HEK293T (cell line): ENCODE measurements at places on chromosomes 5 and 9.

DNA sequence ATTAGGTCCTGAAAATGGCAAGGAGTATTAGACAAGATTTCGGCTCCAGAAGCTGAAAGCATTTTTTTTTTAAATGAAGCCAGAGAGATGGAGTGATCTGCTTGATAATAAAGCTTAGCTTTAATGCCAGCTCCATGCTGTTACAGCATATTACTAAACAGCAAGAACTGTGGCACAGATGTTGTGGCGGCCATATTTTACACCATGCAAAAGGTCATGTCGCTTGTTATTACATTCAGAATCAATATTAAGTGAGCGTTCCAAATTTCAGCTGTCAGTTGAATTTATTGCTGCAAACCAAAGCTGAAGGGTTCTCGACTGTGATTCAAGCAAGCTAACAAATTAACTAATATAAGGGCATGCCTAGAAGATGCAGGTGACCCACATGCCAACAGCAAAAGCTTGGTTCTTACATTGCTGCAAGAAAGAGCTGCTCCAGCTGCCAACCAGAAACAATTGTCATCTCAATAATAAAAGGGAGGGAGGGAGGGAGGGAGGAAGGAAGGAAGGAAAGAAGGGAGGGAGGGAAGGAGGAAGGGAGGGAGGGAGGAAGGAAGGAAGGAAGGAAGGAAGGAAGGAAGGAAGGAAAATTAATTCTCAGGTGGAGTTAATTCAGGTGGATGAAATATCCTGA lies 517.7 kb upstream of the WWC1 start:
- DNase-seq: no peak

DNA sequence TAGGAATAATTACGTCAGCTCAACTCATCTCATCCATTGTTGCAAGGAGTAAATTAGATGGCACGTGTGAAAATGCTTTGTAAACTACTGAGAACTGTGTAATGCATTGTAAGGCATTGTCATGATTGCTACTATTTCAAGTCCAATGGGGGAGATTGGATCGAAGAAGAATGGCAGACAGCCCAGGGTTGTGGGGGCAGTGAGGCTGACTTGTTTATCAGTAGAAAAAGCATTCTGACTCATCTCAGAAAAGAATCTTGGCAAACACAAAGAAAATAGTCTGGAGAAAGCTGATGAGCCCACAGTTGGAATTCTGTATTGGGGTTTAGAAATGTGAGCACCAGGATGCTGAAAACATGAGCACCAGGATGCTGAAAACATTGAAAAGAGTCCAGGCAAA lies 28.0 kb upstream of the DAP start:
- no peak for DNase-seq

DNA sequence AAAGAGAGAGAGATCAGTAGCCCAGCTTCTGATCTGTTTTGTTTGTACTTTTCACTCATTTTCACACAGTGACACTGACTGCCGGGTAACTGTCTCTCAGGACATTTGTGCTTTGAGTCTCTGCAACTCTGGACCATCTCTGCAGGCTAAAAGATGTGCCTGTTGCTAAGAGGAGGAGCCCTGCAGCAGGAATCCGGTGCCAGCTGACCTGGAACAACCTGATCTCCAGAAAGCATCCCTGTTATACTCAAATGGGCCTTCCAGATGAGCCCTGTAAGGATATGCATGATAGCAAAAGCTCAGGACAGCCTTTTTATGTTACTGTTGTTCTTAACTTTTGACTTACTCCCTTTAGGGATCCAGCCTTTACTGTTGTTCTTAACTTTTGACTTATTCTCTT lies 170.7 kb upstream of the RASEF start:
- no peak for DNase-seq

GRCh38 chr9:87519461-87519860 lies 21.8 kb downstream of the DAPK1 start:
- no peak for DNase-seq

GRCh38 chr5:37501152-37501551 lies 122.0 kb downstream of the WDR70 start:
- DNase-seq: no peak

DNA sequence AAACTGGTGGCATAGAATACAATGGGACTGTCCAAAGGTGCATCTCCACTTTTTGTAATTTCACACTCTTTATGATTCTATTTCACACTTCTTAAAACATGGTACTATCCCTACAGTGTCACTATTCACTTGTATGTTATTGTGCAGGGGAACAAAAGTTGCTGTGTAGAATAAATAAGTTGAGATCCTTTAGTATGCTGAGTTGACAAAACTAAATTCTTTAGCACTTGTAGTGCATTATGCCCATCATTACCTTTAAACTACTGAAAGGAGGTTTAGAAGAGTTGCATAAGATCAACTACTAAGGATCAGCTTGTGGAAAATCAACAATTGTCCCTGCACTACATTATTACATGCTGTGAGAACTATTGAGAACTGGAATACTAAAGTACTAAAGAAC lies 1380.9 kb downstream of the PTPRD start:
- no peak for DNase-seq

GRCh38 chr5:112657804-112658203 lies 79.9 kb upstream of the APC start:
- DNase-seq: no peak

GRCh38 chr9:112495614-112496013 lies 9.0 kb downstream of the KIAA1958 start:
- no peak for DNase-seq

DNA sequence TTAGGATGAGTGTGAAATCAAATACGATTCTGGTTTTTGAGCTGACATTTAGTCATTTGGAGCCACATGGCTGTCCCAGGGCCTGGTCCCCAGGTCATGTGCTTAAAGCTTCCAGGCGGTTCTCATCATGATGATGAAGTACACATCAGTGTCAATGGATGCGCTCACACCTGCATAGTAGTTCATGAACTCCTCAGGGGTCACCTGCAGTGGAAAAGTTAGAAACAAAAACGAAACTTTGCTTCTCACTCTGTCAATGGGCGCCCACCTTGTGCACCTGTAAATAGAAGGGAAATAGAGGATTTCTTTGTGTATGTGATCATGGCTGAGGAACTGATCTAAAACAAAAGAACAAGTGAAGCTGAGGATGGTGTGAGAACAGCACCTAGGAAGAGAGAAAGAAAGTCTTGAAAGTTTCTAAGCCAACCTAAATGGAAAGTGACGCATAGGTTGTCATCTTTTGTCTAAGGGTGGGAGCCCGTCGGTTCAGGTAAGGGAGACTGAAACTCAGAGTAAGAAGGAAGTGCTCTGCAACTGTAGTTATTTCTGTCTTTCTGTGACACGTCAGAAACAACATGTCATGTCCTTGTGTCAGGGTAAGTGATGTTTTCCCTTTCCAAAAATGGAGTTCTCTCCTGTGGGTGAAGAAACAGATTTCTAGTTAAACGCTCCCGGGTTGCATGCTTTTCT lies 33.8 kb downstream of the CAPSL start:
- DNase-seq: no peak

- no peak for DNase-seq
Measured at GRCh38 chr5:25579111-25579510, 934.3 kb upstream of the CDH10 start.

DNA sequence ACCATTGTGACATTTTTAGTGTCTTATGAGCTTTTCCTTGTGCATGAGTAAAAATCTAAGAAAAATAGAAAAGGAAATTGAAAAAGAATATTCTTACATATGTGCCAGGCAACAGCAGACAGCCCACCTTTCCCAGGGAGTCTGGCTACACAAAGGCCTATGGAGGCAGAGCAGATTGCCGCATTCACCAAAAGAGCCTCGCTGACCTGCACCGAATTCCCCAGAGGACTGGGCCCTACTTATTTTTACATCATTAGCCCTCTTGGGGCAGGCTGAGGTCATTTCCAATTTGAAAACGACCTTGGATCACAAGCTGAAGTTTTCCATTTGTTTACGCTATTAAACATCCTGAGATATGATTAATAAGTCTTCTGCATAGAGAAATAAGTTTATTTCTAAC lies 66.2 kb upstream of the WDR41 start:
- DNase-seq: peak; percentile 8

DNA sequence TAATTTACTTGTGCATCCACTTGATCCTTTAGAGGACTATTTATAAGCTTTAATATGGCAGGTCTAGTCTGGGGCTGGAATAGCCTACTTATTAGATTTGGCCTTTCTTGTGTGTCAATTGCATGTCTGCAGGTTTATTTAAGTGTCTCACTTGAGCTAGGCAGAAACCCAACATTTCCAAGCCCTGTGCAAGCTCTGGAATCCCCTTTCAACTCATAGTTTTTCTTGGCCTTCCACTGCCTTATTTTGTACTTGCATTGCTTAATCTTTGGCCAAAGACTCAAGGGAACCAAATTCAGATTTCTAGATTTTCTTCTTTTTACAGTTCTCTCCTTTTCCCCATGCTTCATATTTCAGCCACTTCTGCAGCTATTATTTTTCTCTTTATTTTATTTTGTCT lies 102.4 kb upstream of the RFX3 start:
- DNase-seq: no peak

DNA sequence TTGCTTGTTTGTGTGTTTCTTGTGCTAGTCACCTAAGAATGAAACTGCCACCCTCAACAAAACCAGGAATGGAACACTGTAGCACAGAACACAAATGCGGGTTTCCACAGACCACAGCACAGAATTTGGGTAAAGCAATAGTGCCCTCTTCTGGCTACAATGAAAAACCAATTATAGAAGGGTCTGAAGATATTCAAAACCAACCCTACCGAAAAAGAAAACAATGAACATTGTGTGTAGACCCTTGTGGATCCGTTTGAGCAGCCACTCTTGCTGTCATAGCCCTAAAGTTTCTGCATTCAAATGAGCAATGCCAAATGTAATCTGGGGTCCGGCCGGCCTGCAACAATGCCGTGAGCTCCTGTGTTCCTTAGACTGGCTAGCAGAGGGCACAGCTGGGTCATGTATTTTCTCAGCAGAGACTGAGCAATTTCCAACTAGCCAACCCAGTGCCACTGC lies 8.3 kb upstream of the ENC1 start:
- DNase-seq: peak; percentile 69

GRCh38 chr5:121152411-121152810 lies 688.3 kb downstream of the PRR16 start:
- DNase-seq: no peak

GRCh38 chr5:78530342-78531096 lies 118.1 kb downstream of the LHFPL2 start:
- no peak for DNase-seq

DNA sequence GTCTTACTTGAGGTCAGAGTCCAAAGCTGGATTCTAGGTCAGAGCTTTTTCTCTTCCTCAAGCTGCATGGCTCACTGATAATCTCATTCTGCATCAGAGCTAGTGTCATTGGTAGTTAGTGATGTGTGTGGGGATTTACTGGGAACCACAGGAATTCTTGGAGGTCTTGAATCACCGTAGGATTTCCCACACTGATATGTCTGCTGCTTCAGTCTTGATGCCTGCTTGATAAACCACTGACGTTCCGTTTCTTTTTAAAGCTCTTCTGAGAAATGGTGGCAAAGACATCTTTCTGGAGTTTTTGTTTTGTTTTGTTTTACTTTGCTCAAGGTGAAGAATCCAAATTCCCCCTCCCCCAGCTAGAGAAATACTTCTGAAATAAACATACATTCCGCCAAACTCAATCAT lies 1.2 kb upstream of the GARIN3 start:
- no peak for DNase-seq

DNA sequence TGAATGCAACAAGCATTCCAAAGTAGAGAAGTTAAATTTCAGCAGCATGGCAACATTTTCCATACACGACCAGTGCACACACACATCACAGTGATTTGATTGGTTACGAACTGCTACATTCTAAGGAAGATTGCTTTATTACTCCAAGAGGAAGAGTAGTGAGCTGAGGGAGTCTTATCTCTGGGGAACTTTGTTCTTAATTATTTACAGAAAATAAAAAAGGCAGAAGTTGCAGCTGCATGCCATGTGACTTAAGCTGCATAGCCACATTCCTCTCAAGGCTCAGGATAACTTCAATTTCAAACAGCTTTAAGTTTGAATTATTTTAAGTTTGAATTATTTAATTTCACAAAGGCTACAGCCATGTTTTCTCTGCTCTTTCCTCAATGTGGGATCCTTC lies 71.6 kb upstream of the HSPB3 start:
- DNase-seq: no peak

DNA sequence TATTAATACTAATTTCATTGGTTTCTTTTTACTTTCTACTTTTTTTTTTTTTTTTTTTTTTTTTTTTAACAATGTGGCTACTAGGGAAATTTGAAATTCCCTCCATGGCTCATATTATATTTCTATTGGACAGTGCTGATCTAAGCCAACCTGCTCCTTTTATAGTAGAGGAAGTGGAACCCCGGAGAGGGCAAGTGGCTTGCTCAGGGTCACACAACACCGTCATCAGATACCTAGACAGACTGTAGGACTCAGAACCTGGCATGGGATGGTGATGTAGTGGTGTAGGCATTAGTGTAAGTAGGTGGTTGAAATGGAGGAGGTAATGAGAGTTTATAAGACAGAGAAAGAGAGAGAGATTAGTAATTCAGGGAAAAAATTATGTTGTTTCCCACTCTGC lies 10.8 kb downstream of the ZNF618 start:
- no peak for DNase-seq

DNA sequence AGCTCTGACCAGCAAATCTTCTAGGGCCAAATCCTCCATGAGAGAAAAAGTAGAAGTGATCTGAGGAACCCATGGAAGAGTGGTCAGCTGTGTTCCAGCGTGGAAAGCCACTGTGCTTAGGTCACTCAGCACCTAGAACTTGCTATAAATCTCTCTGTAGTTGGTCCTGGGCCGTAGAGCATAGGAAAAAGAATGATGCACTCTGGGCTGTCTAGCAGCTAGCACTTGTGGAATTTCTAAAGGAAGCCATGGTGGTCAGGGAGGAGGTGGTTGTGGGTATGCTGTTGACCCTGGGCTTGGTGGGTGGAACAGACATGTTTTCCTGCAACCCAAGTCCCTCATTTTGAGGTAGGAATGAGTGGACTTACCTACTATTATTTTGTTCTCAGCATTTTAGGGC lies 48.1 kb downstream of the GGTA1 start:
- no peak for DNase-seq

DNA sequence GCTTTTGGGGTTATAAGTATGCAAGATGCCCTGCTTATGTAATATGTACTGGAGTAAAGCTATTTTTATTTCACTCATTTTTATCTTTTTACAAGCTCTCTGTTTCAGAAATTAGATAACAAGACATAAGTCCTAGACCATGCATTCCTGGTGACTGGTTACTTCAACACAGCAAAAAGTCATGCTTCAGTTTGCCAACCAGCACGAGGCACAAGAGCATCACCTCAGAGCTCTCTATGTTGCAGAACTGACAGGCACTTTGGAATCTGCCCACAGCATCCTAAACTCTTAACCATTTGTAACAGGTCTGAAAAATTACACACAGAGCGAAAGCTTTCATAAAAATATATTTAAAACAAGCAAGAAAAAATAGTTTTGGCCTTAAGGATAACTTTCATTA lies 112.8 kb downstream of the MARCHF11 start:
- DNase-seq: no peak
